MG63 (cell line): ENCODE measurements at places on chromosomes 5 and 9. TPM values are rescaled to one million over a fixed set of nuclear protein-coding genes. Genes with fewer than 3 reads are reported as not detected.

The PTGES gene
- total RNA-seq, result 0.23 TPM in 1 of 2 replicates, not detected in the other

GRCh38 chr9:93240891-93241334 is 57.0 kb downstream of the WNK2 start:
- DNase-seq, result no peak

GRCh38 chr9:127278372-127278771 is 13.8 kb downstream of the GARNL3 start:
- DNase-seq, result no peak

- peak; percentile 9 for DNase-seq
Observed at GRCh38 chr5:27682600-27682999, 644.2 kb upstream of the CDH9 start.

- DNase-seq, result no peak
Observed at GRCh38 chr9:23887781-23888180, 61.7 kb upstream of the ELAVL2 start.

DNA sequence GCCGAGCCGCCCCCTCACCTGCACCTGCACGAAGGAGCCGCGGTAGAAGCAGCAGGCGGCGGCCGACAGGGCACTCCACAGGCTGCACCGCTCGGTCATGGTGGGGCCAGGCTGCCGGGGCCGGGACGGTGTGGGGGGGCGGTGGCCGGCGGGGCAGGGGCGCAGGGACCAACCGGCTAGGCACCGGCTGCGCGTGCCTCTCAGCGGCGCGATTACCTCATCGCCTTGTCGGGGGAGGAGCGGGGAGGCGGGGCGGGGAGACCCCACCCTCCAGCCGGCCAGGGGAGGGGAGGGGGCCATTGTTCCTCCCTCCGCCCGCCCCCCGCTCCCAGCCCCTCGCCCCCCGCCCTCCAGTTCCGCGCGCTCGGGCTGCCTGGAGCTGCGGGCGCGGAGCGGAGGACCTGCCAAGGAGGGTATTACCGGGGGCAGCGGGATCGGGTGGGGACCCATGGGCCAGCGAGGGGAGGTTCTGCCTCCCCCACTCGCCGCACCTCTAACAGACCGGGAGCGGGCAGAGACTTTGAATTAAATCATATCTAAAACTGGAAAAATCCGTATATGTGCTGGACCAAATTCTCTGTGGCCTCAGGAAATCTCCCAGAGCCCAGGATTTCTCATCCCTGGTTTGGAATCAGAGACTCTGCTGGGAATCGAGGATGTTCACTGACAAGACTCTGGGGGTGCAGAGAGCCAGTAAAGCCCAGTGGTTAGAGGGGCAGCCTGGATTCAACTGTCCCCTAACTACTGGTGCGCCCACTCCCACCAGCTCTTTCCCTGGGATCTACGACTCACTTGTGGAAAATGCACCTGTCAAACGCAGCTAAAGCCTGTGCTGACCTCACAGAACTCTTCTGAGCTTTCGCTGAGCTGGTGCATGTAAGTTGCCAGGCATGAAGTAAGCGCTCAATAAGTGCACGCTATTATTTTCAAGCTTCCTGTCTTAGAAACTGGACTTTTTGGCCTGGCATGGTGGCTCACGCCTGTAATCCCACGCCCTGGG is 20.3 kb upstream of the TOR2A start:
- DNase-seq, result no peak

DNA sequence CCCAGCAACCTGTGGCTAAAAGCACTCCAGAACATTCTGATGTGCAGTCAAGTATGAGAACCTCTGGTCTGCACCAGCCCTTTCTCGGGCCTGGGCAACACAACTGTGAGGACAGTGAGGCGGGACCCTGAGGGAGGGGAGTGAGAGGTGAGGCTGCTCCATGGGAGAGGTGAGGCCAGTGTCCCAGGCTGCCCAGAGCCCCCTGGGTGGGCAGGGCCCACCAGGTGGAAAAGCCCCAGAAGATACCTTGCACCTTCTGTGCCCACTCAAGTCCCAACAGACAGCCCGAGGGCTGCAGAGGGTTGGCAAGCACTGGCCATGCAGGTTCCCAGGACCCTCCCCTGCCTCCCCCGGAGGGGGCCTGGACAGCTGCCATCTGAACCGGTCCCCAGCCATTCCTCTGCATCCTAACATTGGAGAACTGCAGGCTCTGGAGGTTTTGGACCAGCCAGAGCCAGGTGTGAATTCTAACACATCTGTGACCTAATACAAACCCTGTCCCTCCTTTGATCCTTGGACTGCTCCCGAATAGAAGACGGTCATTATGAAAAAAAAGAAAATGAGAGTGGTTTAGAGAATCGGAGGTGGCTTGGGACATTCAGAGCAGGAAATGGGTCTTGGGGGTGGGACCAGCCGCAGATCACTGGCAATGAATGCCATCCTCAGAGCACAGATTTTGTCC is 57.0 kb downstream of the DUSP1 start:
- no peak for DNase-seq

DNA sequence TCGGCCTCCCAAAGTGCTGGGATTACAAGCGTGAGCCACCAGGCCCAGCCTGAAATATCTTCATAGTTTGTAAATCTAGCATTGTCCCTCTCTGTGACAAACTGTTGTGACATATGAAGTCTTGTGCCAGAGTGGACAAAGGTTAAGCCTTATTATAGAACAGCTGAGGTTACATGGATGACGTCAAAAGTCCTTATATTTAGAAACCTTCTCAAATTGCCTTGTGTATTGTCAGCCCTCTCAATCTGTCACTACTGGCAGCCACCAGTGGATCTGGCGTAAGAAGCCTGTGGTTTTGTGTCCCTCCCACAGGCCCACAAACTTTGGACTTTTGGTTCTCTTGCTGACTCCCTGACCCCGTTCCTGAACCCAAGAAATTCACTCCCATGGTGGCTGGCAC is 79.4 kb upstream of the CCDC112 start:
- no peak for DNase-seq

The FOXD4L4 gene
- not detected in 2 replicates for total RNA-seq

The GLRA1 gene
- total RNA-seq, result not detected in 2 replicates

- no peak for DNase-seq
Observed at GRCh38 chr5:27010646-27011045, 27.7 kb downstream of the CDH9 start.

GRCh38 chr5:150661086-150661485 is at the start of gene MYOZ3:
TSS of gene MYOZ3 (plus strand) at chr5:150661251. CDS start at chr5:150662942, 1,691 bp downstream.
- no peak for DNase-seq

DNA sequence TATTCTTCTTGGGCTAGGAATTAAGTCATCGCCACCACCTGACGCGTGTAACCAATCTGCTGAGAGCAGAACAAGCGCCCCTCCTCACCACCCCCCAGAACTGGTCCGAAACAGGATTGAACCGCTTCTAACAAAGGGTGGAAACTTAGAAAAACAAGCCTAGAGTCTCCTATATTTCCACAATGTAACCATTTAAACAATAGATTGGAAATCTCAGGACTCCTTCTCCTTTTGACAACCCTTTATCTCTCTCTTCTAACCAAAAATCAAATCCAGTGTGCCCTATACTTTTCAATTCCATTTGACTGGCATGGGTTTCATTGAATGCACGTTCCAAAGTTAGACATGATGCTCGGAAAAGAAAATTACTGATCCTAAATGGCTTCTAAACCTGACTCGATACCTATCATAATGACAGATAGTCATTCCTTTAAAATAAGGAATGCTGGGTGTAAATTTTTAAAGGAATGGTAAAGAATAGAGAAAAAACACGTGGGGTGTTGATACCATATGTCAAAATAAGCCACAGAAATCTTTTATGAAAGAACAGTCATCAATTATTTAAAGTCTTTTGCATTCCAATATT is 1.2 kb downstream of the ARRDC3 start:
- DNase-seq, result peak; percentile 90

GRCh38 chr9:2359891-2360471 is 261.6 kb upstream of the VLDLR start:
- no peak for DNase-seq

DNA sequence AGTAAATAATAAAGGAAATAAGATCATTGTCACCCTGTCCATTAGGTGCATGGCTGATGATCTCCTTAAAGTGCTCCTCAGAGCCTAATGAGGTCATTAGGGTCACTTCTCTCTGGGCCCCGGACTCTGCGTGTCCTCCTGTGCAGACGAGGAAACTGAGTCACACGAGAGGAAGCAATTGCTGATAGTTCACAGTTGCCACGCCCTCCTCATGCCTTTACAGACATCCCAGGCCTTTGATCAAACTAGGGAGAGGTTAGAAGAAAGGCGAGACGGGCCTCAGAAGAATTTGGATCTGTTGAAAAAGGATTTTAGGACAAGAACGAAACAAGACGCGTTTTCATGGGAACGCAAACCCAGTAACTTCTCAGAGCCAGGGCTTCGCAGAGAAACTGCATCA is 32.0 kb upstream of the MSX2 start:
- no peak for DNase-seq

DNA sequence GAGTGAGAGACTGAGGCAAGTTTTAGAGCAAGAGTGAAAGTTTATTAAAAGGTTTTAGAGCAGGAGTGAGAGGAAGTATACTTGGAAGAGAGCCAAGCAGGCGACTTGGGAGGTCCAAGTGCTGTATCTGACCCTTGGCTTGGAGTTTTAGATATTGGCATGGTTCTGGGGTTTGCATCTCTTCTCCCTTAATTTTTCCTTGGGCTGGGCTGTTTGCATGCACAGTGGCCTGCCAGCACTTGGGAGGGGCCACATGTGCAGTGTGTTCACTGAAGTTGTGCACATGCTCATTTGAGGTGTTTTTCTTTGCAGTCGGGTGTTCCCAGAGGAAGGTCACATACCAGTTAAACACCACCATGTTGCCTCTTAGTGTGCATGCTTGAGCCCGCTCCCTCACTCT is 464.1 kb downstream of the DMRT2 start:
- DNase-seq, result no peak

- DNase-seq, result no peak
Observed at GRCh38 chr5:56839062-56839461, 23.7 kb downstream of the MAP3K1 start.

The SEMA5A gene
- 22.3 and 27.9 TPM in 2 replicates for total RNA-seq

The OTULINL gene
- total RNA-seq, result 0.63 TPM in 1 of 2 replicates, not detected in the other

The RGS14 gene
- total RNA-seq, result 10.7 and 16.7 TPM in 2 replicates

DNA sequence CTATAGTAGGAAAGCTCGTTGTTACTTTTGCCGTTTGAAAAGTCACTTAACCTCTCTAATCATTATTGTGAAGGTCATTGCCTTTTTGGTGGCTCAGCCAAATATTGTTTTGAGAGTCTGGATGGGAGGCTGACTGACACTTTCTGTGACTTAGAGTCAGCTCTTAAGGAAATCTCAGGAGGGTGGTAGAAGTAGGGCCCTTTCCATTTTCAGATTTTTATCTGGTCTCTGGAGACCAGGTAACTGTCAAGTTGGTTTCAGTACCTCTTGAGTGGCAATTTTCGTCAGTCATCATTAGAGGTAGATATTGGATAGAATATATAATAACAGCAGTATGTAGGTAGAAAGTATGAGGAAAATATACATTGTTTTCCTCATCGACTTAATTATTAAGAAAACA is 23.3 kb downstream of the UGCG start:
- no peak for DNase-seq

DNA sequence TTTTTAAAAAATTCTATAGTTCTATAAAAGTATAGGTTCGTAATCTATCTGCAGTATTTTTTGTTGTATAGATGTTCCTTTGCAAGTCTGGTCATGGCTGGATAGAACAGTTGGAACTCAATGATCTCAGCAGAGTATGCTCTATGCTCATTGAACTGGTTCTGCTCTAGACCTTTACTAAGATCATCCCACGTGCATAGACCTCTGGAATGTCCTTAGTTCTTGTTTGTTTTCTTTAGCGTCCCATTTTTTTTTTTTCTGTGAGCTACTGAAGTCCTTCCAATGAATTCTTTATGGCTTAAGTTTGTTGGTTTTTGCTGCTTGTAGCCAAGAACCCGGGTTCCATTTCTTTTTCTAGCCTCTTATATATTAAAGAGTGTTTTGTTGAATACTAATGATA is 3.5 kb downstream of the TMEM38B start:
- no peak for DNase-seq

- no peak for DNase-seq
Observed at GRCh38 chr9:15846611-15847010, 293.8 kb downstream of the CCDC171 start.

DNA sequence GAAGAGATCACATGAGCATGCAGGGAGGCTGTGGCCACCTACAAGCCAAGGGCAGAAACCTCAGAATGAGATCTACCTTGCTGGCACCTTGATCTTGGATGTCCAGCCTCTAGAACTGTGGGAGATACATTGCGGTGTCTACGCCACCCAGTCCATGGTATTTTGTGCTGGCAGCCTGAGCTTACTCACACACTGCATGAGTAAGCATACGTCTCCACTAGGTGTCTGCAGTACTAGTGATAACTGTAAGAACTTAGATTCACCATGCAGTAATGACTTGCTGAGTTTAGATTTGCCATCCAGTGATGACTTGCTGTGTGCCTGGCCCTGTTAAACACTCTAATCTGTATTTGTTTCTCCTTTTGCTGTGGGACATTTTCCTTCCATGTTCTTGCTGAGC is 417.7 kb downstream of the GADD45G start:
- DNase-seq, result no peak

DNA sequence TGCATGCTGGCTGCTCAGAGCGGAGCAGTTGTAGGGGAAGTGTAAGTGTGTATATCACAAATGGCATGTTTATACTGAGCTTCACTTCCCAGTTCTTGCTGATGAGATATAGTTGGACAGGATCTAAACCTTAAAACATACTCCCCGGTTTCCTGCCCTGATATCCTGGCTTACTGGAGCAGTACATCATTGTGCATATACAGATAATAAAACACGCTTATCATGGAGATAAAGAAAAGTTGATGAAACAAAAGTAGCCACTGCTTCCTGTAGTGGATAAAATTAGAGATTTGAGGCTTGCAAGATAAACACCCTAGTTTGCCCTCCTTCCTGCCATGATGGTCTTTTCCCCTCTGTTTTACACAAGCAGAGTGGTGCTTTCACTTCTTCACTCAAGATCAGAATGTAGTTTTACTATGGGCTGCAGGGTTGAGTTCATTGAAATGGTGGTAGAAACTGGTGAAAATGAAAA is 15.0 kb downstream of the NPR3 start:
- DNase-seq, result no peak

DNA sequence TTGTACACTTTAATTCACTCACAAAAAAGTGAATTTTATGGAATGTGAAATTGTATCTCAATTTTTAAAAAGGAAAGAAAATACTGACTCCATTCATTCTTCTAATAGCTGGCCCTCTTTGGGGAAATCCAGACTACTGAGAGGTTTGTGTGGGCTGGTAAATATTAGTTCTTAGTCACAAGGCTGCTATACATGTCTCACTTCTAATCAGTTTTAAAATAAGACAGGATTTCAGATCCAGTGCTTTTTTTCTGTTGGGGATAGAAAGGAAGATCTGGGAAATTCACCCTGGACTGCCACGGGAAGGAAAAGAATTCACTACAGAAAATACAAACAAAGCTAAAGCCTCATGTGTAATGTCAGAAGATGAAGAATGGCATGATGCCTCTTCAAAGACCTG is 32.7 kb upstream of the ADAMTSL1 start:
- DNase-seq, result no peak
